ENCODE measurements at places on chromosomes 11 and 22.

GRCh38 chr11:10913075-10913474, 55.2 kb upstream of the ZBED5 start:
- DNase-seq: no peak

GRCh38 chr11:128632141-128632791, 44.9 kb upstream of the ETS1 start:
- peak; percentile 39 for DNase-seq

DNA sequence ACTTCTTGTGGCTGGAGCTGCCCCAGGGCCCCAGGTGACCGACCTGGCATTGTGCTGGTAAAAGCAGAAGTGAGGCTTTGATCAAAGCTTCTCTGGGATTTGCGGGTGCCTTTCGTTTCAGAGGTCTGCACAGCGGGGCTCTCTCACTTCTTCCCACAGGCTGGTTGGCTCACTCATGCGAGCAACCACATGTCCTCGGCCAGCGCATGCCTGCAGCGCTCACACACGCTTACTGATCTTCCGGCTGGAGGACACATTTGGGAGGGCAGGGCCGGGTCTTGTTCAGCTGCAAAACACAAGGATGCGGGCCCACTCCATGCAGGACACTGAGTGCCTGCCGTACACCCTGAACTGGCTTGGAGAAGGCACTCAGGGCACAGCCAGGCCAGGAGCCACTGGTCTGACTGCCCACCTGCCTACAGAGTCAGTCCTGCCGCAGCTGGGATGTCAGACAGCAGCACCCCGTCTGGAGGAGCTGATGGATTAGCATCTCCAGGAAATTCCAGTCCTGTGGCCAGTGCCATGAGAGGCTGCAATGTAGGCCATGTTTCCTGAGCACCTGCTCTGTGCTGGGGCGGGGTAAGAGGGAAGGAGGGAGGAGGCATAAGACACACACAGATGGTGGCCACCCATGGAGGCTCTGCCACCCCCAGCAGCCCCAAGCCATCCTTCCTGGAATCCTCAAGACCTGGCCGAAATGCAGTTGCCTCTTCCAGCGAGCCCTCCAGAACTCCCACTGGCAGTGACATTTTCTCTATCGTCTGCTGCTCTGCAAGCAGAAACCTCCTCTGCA, 1383.2 kb downstream of the BRD1 start:
- DNase-seq: no peak

GRCh38 chr11:62501432-62501891, 45.1 kb downstream of the AHNAK start:
- no peak for DNase-seq

DNA sequence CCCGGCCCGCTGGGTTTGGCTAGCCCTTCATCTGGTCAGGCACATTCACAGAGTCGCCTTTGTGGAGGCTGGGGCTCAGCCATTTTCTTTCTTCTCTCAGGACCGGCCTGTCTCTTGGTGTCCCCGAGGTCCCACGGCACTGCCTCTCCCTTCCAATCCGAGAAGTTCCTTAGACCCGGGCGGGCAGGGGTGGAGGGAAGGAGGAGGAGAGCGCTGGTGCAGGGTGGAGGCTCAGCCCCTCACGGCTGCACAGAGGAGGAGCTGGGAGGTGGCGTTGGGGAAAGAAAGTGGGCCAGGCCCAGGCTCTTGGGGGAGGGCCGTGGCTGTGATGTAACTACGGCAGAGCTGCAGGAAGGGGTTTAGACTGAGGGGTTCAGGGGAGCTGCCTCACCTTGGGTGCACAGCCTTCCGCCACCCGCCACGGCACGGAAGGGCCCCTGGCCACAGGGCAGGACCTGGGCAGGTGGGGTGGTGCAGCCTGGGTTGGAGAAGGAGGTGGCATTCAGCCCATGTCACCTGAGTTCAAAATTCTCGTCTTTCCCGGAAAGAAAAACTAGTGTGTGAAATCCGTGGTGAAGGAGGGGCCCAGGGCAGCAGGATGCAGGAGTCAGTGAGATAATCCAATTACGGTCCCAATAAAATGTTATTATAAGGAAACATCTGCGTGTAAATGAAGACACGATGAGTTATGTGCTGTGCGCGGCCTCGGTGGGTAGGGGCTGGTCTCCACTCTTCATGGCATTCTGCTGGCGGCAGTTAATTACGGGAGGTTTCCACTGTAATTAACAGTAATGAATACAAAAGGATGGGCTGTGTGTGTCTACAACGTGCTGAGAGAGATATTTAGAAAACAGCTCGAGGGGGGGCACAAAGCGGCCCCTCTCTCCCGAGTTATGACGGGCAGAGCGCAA, 1.7 kb downstream of the BRSK2 start:
- no peak for DNase-seq
